ENCODE measurements at places on chromosomes 1 and 21. TPM values are rescaled to one million over a fixed set of nuclear protein-coding genes. Genes with fewer than 3 reads are reported as not detected.

RNU1-2 gene
- 1,916 TPM for total RNA-seq

DNA sequence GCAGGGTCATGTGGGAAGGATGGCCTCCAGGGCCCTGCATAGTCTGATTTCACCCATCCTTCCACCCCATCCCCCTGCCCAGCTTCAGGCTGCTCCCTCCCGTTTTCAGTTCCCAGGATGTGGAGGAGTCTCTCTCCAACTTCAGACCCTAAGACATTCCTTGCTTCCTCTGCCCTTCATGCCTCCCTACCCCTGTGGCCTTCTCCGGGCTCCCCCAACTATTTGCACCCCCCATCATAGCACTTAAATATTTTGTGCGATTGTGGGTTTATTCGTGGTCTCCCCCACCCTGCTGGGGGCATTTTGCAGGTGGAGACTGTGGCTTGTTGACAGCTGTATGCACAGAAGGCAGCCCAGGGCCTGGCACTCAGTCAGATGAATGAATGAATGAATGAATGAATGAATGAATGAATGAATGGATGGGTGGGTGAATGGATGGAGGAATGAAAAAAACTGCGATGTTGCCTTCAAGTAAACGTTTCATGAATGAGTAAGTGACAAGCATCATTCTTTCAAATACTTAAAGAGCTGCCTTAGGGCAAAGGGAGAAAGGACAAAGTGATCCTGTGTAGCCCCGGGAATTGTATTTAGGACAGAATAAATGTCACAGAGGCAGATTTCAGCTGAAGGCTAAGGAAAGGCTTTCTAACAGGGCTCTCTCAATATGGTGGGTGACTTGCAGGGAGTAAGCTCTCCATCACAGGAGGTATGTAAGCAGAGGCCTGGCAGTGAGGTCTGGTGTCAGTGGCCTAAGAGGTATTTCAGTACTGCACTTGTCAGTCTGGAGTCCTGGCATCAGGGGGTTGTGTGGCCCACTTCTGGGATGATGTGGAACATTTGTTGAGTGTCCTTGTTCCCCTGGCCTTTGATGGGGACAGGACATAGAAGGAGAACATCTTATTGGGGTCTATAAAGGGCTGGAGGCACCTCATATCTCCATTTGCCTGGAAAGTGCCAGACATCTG lies 156.4 kb downstream of the PTPRU start:
- H3K4me3 ChIP-seq, result no peak overlapping the region
- H3K4me1 ChIP-seq, result no peaks in the 10 kb centered on the region

OPRD1 gene
- not detected for total RNA-seq

CFAP107 gene
- not detected for total RNA-seq

DNA sequence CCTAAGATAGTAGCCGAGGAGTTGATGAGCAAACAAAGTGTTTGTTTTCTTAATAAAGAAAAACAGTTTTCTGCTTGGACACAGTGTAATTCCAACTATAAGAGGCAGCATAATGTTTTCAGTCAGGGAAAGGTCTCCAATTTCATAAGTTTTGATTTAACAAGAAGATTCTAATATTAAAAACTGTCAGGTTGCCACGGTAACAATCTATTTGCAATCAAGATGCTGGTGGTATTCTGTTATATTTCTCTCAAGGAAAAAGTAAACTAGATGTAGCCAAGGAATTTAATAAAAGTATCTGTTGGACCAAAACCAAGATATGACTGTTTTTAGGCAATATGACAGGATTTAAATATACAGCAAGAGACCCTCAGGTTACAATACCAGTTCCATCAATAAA lies 211.7 kb downstream of the SMYD3 start:
- H3K27ac ChIP-seq, result no peak overlapping the region
- no peak overlapping the region for H3K4me3 ChIP-seq
- H3K36me3 ChIP-seq, result peaks cover 6% of the 10 kb centered on the region
- peaks cover 1% of the 10 kb centered on the region for H3K27me3 ChIP-seq
- H3K4me1 ChIP-seq, result peaks cover 54% of the 10 kb centered on the region

- peaks cover 2% of the 10 kb centered on the region for H3K27me3 ChIP-seq
- no peak overlapping the region for H3K27ac ChIP-seq
- no peaks in the 10 kb centered on the region for H3K36me3 ChIP-seq
- no peak for DNase-seq
Observed at GRCh38 chr1:243977094-243977493, 74.0 kb upstream of the ZBTB18 start.

DNA sequence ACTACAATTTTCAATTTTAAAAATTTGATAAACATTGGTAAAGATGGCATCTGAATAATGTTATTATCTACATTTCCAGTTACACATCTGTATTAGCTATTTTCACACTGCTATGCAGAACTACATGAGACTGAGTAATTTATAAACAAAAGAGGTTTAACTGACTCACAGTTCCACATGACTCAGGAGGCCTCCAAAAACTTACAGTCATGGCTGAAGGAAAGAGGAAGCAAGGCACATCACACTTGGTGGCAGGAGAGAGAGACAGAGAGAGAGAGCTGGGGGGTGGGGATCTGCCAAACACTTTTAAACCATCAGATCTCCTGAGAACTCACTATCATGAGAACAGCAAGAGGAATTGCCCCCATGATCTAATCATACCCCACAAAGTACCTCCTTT lies 850.0 kb downstream of the LTN1 start:
- H3K27me3 ChIP-seq, result no peaks in the 10 kb centered on the region
- no peak overlapping the region for H3K4me3 ChIP-seq
- peaks cover 15% of the 10 kb centered on the region for H3K36me3 ChIP-seq
- peak overlapping the region; percentile 87 for H3K27ac ChIP-seq

DNA sequence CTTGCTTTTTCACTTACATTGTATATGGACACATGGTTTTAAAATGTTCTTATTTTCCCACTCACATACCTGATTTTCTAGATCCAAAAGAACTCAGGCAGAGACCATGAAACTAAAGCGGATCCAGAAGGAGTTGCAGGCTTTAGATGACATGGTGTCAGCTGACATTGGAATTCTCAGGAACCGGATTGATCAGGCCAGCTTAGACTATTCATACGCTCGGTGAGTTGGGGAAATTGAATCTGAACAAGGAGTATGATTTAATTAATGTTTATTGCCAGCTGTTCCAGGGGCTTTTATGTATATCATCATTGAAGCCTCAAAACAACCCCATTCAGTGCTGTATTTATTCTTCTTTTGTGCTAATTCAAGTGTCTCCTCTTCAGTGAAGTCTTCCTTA lies 12.7 kb downstream of the GORAB start:
- H3K36me3 ChIP-seq, result peaks cover 91% of the 10 kb centered on the region
- H3K27ac ChIP-seq, result peak overlapping the region; percentile 80
- peaks cover 2% of the 10 kb centered on the region for H3K27me3 ChIP-seq

GRCh38 chr1:20051218-20051829 lies 18.7 kb upstream of the PLA2G5 start:
- H3K4me3 ChIP-seq, result no peak overlapping the region
- H3K27me3 ChIP-seq, result peaks cover 6% of the 10 kb centered on the region
- no peak overlapping the region for H3K27ac ChIP-seq
- DNase-seq, result no peak
- H3K4me1 ChIP-seq, result peaks cover 13% of the 10 kb centered on the region

DNA sequence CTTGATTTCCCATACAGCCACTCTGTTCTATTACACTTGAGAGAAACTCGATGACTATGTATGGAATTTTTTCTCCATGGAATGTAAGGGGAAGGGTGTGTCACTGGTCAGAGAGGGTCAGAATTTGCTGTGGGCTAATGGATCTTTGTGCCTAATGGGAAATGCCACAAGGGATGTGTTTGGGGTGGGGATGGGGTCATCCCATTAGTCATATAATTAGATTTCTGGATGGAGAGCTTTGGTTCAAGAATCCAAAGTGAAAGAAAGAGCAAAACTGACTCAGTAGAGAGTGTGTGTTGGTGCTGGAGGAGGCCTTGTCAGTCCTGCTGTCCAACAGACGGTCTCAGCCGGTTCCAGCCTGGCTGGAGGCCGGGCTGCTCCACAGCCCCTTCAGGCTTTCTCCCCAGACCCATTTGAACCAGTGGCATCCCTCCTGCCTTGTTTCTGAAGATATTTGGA lies 86.4 kb downstream of the LAMC2 start:
- peaks cover 95% of the 10 kb centered on the region for H3K4me1 ChIP-seq
- H3K27ac ChIP-seq, result peak overlapping the region; percentile 99
- peak; percentile 98 for DNase-seq
- peaks cover 1% of the 10 kb centered on the region for H3K27me3 ChIP-seq
- peaks cover 5% of the 10 kb centered on the region for H3K36me3 ChIP-seq

- H3K36me3 ChIP-seq, result no peaks in the 10 kb centered on the region
- H3K4me3 ChIP-seq, result no peak overlapping the region
- no peak overlapping the region for H3K27ac ChIP-seq
- DNase-seq, result no peak
- no peaks in the 10 kb centered on the region for H3K4me1 ChIP-seq
Observed at GRCh38 chr1:181651276-181651675, 168.0 kb downstream of the CACNA1E start.

- no peak for DNase-seq
- H3K27me3 ChIP-seq, result peaks cover 93% of the 10 kb centered on the region
- H3K27ac ChIP-seq, result no peak overlapping the region
- H3K4me3 ChIP-seq, result no peak overlapping the region
Observed at GRCh38 chr1:46490656-46491442, 1.2 kb downstream of the DMBX1 start.

COL16A1 gene
- total RNA-seq, result 74.3 TPM

DNA sequence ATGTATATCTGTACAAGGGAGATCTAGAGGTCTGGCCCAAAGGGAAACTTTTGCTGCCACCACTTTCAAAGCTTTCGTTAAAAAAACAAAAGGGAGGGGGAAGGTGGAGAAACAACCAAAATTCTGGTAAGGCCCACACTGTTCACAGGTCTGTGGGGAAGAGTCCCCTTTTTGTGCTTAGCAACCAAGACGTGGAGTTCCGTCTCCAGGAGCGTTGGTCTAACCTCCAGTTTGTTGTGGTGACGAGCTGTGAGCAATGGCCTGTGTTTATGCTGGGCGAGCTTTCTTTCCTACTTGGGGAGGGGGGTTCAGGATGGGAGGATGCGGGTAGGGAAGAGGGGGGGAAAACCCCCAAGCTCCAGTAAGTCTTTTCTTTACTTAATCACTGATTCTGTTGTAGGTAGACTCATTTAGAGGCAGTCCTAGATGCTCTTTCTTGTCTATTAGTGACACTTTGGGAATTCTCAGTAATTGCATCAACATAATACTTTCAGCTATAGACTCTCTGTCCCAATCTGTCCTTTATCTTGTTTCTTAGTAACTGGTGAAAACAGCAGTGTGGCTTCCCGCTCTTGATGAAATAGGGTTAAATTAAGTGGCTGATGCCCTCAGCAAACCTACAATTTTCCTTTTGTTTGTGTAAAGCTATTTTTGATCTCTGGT lies 1.5 kb downstream of the HIPK1 start:
- peaks cover 56% of the 10 kb centered on the region for H3K4me1 ChIP-seq
- H3K36me3 ChIP-seq, result peaks cover 11% of the 10 kb centered on the region
- H3K27ac ChIP-seq, result peak overlapping the region; percentile 100

DNA sequence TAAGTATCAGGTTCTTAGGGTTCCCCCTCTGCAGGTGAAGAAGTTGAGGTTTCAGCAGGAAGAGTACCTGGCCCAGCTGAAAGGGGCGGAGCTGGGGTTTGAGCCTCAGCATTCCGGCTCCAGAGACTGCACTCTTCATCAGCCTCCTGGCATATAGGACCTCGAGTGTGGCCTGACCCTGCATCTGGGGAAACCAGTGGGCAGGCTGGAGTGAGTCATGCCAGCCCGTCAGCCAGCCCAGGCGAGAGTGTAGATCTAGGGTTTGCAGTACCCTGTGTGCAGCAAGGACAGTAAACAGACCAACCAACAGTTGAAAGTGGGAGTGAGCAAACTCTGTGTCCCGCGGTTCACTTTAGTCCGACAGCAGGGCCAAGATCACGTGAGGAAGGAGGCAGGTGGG lies 14.1 kb downstream of the MFSD2A start:
- H3K4me1 ChIP-seq, result peaks cover 14% of the 10 kb centered on the region
- no peak overlapping the region for H3K27ac ChIP-seq
- H3K36me3 ChIP-seq, result no peaks in the 10 kb centered on the region
- no peak overlapping the region for H3K4me3 ChIP-seq
- DNase-seq, result peak; percentile 29
- peaks cover 3% of the 10 kb centered on the region for H3K27me3 ChIP-seq

DNA sequence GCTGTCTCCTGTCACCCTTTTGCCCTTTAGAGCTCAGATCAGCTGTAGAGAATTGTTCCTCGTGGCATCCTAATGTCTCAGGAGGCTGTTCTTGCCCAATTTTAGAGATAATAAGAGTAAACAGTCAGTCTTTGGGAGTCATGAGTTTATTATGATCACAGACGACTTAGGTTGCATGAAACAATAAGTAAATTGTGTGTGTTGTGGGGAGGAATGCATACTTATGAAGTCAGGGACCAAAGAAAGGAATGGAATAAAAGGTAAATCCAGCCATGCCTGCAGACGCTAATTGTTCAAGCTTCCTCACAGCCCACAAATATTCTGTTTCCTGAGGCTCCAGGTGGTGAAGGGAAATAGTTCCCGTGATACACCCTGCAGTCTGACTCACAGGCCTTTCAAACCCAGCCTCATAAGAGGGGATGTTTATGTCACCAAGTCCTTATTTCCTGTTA lies 897 bp downstream of the EPHX4 start:
- peaks cover 17% of the 10 kb centered on the region for H3K4me1 ChIP-seq
- H3K27ac ChIP-seq, result no peak overlapping the region
- DNase-seq, result no peak
- no peaks in the 10 kb centered on the region for H3K36me3 ChIP-seq

DNA sequence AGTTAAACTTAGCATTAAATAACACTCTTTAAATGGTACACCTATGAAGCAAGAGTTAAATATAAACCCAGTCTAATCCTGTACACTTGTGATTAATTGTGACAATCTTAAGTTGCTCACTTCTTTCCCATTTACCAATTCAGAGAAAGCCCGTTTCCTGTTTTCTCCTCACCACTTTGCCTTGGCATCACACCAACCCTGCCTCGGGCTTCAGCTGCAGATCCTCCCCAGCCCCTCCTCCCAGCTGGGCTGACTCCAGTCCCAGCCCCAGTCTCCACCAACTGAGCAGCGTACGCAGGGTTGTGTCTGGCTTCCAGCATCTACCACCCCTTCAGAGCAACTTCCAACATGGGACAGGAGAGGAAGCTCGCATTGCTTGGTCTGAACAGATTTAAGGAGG lies 4.1 kb downstream of the PYCR2 start:
- H3K4me3 ChIP-seq, result peak overlapping the region; percentile 46
- no peaks in the 10 kb centered on the region for H3K27me3 ChIP-seq
- peaks cover 43% of the 10 kb centered on the region for H3K4me1 ChIP-seq
- peaks cover 8% of the 10 kb centered on the region for H3K36me3 ChIP-seq
- H3K27ac ChIP-seq, result peak overlapping the region; percentile 78
- peak; percentile 76 for DNase-seq
